ENCODE measurements at places on chromosomes 1 and 21. TPM values are rescaled to one million over a fixed set of nuclear protein-coding genes. Genes with fewer than 3 reads are reported as not detected.

Gene LCE3E
- not detected for total RNA-seq

Gene PDZK1
- 0.28 TPM for total RNA-seq

Gene GORAB
- total RNA-seq, result 18.7 TPM

Gene LY9
- not detected for total RNA-seq

Gene CYP4Z1
- not detected for total RNA-seq

Gene RGS13
- 0.14 TPM for total RNA-seq

Gene TEX38
- total RNA-seq, result not detected

Gene MPL
- not detected for total RNA-seq

Gene CAMK1G
- 0.83 TPM for total RNA-seq

Gene SERPINC1
- total RNA-seq, result not detected

Measured in smooth muscle cell of bladder (primary cell).